NCI-H748 treated with DMSO at 0.1 percent for 48 hours (cell line): ENCODE measurements at places on chromosomes 16 and 17.

DNA sequence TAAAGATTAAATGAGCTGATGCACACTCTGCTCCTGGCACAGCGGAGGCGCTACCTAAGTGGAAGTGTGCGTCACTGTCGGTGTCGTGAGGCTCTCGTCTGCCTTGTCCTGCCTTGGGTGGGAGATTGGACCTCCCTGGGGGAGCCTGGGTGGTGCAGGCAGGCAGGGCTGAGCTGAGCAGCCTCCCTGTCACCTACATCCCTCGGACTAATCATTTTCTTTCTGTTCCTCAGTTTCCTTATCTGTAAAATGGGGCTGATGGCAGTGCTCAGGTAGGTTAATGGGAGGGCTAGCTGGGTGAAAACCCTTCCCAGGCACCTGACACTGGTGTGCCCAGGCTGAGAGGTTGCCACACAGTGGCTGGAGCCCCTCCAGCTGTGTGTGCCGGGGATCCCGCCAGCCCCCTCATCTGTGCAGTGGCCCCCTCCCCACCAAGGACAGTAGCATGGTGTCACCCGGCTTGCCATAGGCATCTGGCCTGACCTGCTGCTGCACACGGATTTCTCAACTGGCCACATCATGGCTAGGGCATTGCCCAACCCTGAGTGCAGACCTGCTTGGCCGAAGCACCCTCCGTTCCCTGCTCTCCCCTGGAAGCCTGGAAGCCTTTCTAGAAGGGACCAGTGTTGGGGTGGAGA, 4.3 kb downstream of the ADCY7 start:
- no peak for DNase-seq

DNA sequence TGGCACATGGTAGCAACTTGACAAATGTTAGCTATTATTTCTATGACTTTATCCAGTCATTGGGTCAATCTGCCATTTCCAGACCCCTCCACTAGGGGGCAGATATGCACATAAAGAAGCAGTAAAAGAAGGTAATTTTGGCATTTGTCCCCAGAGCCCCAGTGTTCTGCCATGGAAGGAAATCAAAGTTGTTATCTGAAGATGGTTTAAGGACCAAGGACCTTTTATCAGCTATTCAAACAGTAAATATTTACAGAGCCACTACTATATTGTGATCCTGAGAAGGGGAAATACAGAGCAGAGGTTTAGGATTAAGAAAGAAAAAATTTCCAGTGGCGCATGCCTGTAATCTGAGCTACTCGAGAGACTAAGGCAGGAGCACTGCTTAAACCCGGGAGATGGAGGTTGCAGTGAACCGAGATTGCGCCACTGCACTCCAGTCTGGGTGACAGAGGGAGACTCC, 20.0 kb downstream of the TRAF4 start:
- DNase-seq: peak; percentile 75

DNA sequence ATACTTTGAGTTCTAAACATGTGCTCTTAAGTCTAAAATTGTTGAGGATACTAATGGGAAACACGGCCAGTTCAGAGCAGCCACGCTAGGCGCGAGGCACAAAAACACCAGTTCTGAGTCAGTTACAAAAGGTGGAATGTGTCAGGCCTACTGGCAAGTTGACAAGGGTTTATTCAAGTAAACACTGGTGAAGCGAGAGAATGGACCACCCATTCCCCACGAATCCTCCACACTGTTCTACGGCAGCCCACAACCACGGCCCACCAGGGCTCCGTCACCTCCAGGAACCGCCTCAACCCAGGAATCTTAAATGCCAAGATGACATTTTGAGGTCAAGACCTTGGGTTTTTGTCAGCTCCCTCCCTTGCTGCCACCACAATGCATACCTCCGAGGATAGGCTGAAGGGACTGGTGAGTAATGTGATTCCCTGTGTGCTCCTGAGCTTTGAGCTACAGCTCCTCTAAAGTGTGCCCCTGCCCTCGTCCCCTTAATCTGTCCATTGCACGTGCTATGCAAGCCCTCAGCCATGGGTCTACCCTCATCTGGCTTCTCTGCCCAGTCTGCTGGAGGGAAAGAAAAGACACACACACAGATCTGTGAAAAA, 28.5 kb upstream of the TRAP1 start:
- no peak for DNase-seq

GRCh38 chr16:53415504-53415903, 18.8 kb upstream of the RBL2 start:
- peak; percentile 12 for DNase-seq

- DNase-seq: no peak
Measured at GRCh38 chr17:33234930-33235685, 58.0 kb downstream of the ASIC2 start.

- DNase-seq: no peak
Measured at GRCh38 chr16:80932708-80933095, 74.0 kb downstream of the CMC2 start.

DNA sequence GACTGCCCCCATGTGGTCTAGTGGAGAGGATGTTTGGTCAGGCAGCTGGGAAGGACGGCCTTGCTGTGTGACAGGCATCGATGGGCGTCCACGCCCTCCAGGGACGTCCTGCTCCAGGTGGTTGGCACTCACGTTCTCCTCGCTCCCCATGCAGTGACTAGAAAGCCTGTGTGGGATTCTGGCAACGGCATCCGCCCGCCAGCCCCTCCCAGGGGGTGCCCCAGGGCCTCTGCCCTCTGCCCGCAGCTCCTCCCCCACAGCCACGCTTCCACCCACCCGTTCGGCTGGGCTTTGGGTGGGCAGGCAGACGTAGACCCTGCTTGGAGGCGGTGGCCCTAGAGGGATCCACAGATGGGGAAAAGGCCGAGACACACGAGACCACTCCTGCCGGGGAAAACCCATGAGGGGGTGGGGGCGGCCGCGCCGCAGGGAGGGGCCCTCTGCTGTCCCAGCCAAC, 4.7 kb upstream of the IL17C start:
- no peak for DNase-seq

- DNase-seq: no peak
Measured at GRCh38 chr16:27747946-27748345, 198.0 kb downstream of the KATNIP start.

GRCh38 chr16:30485818-30486436, 13.4 kb downstream of the ITGAL start:
- DNase-seq: no peak

DNA sequence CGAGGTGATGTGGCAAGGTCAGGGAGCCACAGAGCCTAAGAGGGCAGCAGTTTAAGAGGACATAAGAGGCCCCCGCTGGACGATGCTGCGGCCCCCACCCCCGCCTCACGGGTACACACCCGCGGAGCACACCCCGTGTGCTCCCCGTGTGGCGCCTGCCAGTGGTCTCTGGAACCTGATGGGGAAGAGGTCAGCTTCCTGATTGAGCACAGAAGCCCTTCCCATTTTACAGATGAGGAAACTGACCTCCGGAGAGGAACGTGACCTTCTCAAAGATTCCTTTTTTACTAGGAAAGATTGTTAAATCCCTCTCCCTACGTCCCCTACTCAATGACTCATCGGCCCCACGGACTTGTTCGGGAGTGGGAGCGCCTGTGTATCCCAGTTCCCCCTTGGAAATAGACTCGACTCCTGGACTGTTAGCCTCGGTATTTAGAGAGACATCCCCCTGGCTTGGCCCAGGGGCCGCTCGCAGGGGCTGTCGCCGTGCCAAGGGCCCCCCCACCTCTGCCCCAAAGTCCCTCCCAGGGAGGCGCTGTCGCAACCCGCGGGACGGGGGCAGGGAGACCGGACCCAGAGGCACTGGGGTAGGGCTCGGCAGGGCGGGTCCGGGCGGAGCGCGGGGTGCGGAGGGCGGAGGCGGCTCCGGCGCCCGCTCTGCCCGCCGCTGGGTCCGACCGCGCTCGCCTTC, at the start of gene ABCC3:
Gene ABCC3 (plus strand): TSS at position 658 of the 691 bp plus-strand sequence. CDS start 56 bp downstream, outside the sequence.
- no peak for DNase-seq

GRCh38 chr17:82444284-82444893, 6.2 kb downstream of the CYBC1 start:
- DNase-seq: no peak

DNA sequence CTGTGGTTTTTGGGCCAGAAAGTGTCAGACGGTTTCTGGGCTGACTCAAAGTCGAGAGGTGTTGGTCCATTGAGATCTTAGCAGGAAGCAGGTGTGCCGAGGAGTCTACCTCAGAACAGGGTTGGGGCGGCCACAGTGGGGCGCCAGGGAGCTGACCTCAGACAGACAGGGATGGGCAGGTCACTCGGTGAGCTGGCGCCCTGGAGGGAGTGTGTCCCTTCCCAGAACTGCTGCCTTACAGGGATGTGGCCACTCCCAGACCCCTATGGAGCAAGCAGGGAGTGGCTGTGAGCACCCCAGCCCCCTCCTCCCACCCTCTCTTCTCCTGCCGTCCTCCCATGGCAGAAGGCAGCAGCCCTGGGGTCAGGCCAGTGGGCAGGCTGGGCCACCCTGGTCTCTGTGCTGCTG, 14.0 kb upstream of the DPEP1 start:
- no peak for DNase-seq

DNA sequence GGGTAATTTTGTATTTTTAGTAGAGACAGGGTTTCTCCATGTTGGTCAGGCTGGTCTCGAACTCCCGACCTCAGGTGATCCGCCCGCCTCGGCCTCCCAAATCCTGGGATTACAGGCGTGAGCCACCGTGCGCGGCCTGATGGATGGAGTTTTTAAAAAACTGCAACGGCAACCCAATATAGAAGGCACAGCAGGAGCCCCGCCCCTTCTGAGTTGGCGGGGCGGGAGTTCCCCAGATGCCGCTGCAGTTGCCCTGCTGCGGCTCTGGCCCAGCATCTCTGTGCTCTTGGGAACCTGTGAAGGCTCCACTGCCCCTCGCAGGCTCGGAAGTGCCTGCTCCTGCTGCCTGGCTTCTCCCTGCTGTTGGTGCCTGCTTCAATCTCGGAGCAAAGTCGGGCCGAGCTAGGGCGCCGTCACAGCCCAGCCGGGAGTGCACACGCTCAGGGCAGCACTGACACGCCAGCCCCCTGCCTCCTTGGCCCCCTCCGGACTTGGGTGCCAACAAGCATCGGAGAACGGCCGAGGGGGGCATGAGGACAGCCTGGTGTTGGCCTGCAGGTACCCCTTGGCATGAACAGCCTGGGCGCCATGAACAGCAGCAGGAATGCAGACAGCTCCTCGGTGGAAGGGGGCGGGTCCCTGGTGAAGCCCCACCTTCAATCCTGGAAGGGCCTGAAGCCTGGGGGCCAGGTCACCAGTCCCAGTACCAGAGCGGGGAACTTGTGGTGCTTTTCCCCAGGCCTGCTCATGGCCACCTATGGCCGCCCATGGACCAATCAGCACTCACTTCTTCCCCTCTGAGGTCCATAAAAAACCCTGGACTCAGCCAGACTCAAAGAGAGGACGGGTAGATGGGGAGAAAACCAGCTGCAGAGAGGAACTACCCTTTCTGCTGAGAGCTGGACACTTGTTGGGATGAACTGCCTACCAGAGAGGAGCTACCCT, 2.3 kb upstream of the NT5M start:
- no peak for DNase-seq

GRCh38 chr16:4513881-4514280, 24.7 kb downstream of the CDIP1 start:
- DNase-seq: no peak
